ENCODE measurements at places on chromosomes 5 and 9.

DNA sequence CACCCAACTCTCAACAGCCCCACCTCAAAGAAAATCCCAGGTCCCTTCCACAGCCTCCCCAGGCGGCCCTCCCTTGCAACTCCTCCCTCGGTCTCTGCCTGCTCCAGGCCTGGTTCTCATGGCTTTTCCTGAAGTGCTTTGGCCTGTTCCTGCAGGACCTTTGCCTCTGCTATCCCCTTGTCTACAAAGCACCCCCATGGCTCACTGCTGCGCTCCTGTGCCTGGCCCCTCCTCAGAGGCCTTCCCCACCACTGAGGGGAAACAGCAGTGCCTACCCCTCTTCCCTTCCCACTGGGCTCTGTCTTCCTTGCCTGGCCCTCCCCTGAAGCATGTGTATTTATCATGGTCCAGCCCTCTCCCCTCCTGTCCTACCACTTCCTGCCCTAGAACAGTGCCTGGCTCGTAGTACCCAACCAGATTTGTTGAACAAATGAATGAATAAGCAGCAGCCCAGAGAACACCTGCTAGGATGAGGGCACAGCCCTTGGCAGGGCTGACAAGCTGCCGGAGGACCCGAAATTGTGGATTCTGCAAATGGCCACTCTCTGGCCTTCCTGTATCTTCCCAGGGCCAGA lies 68.6 kb upstream of the LRRTM2 start:
- DNase-seq: no peak

DNA sequence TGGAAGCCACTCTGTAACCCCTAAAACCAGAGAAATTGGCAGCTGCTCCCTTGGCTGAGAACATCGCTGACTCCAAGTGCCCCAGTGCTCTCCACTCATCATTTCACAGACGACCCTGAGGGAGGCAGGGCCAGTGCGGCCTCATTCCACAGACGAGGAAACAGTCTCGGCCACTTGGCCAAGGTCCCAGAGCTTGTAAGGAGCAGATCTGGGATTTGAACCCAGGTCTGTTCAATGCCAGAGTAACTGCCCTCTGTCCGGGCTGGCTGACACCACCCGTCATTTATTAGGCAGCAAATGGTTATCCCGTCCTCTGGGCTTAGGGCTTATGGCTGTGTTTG lies 19.9 kb upstream of the IER5L start:
- no peak for DNase-seq

GRCh38 chr5:142680605-142681259 lies 5.2 kb downstream of the FGF1 start:
- DNase-seq: peak; percentile 43

GRCh38 chr5:56279291-56279690 lies 46.2 kb upstream of the ANKRD55 start:
- DNase-seq: no peak

DNA sequence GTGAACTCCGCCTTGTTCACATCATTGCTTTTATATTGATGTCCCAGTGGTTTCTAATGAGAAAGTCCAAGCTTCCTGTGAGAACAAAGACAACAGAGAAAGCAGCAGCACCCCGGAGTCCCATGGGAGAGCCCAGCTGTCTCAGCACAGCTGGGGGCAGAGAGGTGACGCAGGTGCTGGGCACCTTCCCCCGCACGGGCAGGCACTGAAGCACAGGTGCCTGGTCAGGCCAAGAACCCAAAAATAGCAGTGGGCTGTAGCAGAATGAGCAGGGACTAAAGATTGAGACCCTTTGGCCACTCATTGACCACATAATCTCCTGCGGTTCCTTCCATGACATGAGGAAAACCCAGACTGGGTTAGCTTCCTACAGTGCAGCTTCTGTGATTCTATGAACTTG lies 18.8 kb downstream of the SRD5A1 start:
- DNase-seq: no peak

DNA sequence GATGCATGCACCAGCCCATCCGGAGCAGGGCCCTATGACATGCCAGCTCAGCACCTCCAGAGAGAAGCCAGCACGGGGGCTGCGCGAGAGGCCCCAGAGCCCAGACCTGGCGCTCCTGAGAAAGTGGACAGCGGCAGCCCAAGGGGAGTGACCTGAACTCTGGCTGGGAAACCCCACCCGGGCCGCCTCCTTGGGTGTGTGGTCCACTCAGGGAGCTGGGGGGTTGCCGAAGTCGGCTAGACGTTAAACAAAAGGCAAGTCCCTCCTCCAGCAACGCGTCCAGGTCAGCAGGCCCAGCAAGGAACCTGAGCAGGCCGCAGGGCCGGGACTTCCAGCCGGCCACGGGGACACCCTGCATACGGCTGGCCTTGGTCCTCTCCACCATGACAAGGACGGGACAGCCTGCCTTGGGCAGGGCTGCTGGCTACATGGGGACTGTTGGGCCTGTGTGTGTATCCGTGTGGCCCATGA lies 35.7 kb downstream of the NACC2 start:
- no peak for DNase-seq

DNA sequence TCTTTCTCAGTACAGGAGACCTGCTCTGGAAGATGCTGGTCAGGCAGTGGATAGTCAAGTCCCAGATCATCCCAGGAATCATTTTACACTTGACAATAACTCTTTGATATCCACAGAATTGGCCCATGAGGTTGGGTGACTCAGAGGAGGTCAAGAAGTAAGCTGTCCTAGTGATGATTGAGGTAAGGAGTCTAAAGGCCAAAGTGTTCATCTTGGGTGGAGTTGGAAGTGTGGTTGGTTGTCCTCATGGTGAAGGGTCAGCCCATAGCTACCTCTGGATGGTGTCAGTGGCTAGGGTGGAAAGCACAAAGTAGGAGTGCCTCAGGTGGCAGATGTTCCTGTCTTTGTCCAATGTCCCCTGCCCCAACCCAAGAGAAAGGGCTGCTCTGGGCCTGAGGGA lies 24.1 kb upstream of the RCL1 start:
- DNase-seq: no peak

- DNase-seq: no peak
These were observed 173.6 kb downstream of the ISL1 start for GRCh38 chr5:51556833-51557232.

GRCh38 chr5:77337246-77337645 lies 126.8 kb downstream of the PDE8B start:
- no peak for DNase-seq

DNA sequence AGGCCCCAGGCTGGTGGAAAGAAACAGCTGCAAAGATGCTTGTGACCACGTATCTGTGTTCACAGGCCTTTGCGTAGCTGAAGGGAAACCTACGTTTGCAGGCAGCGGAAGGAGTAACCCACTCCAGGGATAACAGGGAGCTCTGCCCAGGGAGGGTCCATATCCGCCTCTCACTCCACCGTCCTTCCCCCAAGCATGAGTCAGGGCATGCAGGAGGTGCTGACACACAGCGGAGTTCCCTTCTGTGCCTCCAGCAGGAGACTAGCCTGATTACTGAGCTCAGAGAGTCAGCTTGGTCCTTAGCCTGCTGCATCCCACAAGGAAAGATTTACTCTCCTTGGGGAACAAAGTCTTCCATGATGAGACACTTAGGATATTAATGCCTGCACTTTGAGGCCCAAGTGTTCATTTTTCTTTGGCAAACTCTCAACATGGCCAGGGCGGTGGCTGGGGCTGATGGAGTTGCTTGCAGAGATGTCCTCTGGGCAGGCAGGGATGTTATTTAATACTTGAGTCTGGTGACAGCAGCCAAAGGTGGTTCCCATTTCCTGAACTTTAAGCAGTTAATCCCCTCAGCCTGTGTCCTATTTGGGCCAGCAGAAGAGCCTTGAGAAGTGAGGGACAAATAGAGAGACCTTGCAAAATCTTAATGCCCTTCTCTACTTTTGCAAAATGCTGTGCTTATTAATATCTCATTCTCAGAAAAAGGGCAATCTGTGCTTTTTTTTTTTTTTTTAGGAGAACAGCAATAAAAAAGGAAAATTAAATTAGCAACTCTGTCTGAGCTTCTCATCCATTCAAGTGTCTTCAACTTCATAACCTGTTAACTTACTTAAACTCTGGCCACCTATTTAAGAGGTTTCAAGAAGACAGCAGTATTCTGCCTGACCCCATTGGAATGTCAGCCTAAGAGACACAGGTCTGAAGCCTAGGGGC lies 222.1 kb downstream of the HSPA4 start:
- no peak for DNase-seq

DNA sequence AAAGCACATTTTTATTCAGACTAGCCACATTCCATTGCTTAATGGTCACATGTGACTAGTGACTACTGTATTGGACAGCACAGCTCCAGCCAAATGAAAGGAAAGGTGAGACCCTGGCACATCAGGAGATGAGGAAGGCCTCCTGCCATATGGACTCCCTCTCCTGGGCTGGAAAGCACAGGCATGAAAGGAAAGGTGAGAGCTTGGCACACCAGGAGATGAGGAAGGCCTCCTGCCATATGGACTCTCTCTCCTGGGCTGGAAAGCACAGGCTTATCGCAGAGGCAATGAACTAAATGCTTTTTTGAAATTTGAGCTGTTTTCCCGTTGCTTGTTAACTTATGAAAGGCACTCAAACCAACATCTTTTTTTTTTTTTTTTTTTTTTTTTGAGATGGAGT lies 144.8 kb upstream of the SLC12A2 start:
- DNase-seq: no peak

DNA sequence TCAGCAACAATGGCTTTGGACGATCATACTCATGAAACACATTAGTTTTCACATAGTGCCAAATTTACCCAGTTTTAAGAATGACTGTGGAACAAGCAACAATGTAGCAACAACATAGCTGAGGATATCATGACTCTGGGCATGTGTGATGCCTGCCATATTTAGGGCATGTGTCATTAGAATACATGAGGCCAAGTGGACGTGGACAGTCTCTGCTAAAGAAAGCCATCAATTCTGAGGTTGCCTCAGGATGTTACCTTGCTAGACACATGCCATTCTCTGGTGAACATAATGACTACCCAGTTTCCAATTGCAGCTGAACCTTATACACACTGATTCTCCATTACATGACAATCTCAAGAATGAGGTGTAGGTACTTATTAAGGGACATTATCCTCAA lies 103.3 kb upstream of the ADAMTS19 start:
- DNase-seq: no peak

DNA sequence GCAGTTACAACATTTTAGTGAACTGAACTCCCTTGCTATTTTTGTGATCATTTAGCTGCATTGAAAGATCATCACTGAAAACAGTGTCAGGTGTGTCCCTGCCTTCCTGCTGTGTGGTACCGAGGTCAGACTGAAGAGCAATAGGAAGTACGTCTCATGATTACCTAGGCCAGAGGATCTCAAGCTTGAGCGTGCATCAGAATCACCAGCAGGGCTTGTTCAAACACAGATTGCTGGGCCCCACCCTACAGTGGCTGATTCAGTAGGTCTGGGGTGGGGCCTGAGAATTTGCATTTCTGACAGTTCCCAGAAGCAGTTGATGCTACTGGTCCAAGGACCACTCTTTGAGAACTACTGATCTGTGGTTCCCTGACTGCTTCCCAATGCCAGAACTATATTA lies 159.6 kb downstream of the ACTL7B start:
- DNase-seq: no peak

- no peak for DNase-seq
These were observed 306.9 kb upstream of the NREP start for GRCh38 chr5:112063856-112064255.

DNA sequence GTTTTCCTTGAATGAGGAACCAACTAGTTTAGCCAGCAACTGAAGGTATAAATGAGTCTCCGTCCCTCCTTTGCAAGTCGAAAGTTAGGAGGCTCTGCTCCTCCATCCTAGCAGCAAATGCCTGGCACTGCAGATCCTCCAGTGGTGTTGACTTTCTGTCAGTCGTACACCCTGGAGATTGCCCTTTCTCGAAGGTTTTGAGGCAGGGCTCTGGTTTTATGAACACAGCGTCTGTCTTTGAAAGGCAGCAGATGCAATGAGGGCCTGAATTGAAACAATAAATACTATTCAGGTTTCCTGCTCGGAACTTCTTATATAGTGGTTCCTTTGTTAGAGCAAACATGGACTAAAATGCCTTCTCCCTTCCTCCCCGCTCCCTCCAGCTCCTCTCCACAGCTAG lies 284.0 kb downstream of the TMEM38B start:
- no peak for DNase-seq

GRCh38 chr9:71944754-71945375 lies 33.4 kb downstream of the C9orf85 start:
- peak; percentile 63 for DNase-seq

GRCh38 chr5:545641-546375 lies 21.6 kb upstream of the SLC9A3 start:
- no peak for DNase-seq

- DNase-seq: no peak
These were observed 574.8 kb downstream of the PSAT1 start for GRCh38 chr9:78871452-78872331.

DNA sequence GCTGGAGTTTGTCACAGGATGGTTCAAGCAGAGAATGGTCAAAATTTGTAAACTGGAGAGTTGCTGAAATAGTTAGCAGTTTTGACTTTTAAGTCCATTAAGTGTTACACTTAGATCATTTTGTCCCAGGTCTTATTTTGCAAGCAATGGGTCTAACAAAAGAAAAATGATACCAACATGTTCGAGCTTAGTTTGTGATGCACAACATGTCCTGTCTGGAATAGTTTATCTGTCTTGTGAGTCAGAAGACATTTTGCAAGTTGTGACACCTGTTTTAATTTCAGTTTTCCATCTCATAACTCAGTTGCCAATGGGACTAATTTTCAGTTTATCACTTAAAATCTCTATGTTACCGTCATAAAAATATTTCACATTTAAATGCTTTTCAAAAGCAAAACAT lies 929.8 kb downstream of the CDH18 start:
- no peak for DNase-seq

DNA sequence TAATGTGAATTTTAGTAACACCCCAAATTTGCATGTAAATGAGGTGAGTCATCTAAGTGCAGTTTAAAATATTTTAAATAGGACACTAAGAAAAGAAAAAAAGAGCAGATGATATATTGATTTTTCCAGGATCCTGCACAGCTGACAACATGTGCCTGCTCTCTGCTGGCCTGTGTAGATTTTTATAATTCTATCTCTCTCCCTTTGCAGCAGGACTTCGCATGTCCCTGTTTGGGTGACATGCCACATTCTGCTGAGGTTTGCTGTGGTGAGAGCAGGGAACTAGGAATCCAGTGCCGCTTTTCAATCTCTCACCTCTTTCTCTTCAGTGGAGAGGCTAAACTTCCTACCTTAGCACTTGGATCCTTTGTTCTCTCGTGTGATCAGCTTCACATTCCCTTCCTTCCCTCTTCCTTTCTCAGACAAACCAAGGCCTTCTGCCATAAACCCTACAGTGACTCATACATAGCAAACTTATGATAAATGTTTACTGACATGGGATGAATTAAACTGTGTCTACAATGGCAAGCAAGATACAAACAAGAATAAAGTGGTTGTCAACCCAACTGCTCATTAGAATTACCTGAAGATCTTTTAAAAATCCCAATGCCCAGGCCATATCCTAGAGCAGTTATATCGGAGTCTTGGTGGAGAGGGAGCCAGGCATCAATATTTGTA lies 198.8 kb upstream of the EFNA5 start:
- peak; percentile 77 for DNase-seq

GRCh38 chr5:73205305-73205704 lies 32.3 kb downstream of the TMEM174 start:
- DNase-seq: no peak
